Astrocyte (in vitro differentiated cells and primary cell): ENCODE measurements at places on chromosomes 2 and 18.

GRCh38 chr2:70670626-70671025 is 97.4 kb downstream of the ADD2 start:
- no peaks in the 10 kb centered on the region for H3K27me3 ChIP-seq
- DNase-seq, result no peak
- H3K4me3 ChIP-seq, result no peak overlapping the region

DNA sequence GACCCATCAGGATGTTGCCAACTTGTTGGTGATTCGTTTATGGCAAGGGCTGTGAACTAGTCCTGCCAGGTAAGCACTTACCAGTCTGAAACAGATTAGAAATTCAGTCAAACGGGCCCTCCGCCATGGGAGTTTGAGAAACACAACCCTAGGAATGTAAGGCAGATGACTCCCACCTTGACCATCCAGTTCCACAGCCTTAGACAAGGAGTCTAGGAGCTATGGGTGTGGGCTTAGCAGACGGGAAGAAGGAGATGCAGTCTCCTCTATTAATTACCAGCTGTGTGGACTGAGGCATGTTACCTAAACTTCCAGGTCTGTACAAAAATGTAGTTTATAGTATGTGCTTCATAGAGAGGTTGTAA is 319.4 kb upstream of the NCKAP5 start:
- DNase-seq, result no peak
- H3K27me3 ChIP-seq, result peaks cover 7% of the 10 kb centered on the region
- peaks cover 2% of the 10 kb centered on the region for H3K4me1 ChIP-seq
- no peak overlapping the region for H3K27ac ChIP-seq
- no peaks in the 10 kb centered on the region for H3K36me3 ChIP-seq

DNA sequence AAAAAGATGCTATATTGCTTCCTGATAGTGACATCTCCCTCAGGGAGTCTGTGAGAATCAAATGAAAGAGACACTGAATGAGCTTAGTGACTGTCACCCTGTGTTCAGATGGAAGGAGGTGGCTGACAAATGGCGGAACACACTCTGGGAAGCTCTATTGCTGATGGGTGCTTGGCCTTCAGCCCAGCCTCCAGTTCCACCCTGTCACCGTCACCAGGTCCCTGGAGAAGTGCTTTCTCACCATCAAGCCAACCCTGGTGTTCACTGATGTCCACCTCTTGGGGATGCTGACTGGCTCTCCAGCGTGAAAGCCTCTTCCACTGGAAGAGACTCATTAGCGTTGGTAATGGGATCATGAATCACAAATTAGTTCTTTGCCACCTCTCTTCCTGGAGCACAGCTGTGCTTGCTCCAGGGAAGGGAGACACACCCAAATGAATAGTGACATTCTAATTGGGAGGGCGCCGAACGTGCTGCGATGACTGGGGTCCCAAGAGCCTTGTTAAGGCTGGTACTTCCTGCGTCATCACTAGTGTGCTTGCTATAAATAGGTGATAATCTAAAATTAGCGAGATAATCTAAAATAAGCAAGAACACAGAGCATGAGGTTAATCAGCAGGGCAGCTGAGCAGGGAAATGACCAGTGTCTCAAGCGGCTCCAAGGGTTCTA is 154.0 kb downstream of the CLIP4 start:
- H3K4me1 ChIP-seq, result no peaks in the 10 kb centered on the region
- no peak overlapping the region for H3K27ac ChIP-seq
- no peaks in the 10 kb centered on the region for H3K36me3 ChIP-seq
- H3K4me3 ChIP-seq, result no peak overlapping the region

GRCh38 chr2:1837022-1837421 is 92.7 kb upstream of the PXDN start:
- DNase-seq, result no peak
- no peak overlapping the region for H3K4me3 ChIP-seq
- H3K36me3 ChIP-seq, result no peaks in the 10 kb centered on the region
- H3K4me1 ChIP-seq, result no peaks in the 10 kb centered on the region

GRCh38 chr2:168961450-168962229 is 60.5 kb downstream of the G6PC2 start:
- H3K4me3 ChIP-seq, result no peak overlapping the region
- H3K36me3 ChIP-seq, result no peaks in the 10 kb centered on the region
- DNase-seq, result peak; percentile 54
- H3K27me3 ChIP-seq, result no peaks in the 10 kb centered on the region

DNA sequence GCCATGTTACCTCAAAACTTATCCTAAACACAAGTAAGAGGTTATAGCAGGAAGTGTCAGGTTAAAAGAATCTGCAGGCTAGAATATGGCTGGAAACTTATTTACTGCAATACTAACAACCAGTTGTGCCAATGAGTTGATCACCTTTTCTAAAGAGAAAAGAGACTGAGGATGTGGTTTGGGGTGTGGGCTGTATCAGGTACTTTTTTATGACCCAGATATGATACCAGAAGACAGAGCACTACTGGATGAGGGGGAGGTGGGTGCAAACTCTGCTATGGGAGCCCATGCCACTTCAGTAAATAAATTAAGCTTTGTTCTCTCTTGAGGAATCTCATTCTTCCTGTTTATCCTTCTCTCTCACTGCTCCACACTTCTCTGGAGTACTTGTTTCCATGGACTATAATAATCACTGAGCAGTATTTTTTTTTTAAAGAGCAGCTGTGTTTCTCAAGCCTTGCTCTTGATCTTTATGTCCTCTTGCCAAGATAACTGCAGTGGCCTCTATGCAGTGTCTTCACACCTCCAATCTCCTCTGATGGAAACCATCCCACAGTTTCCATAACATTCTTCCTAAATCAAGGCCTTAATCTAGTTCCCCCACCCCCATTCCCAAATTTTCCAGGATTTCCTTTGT is 51.2 kb upstream of the NOSTRIN start:
- no peaks in the 10 kb centered on the region for H3K27me3 ChIP-seq
- H3K4me3 ChIP-seq, result no peak overlapping the region
- no peaks in the 10 kb centered on the region for H3K4me1 ChIP-seq
- H3K27ac ChIP-seq, result no peak overlapping the region

GRCh38 chr2:134498654-134499053 is 220.1 kb downstream of the TMEM163 start:
- no peaks in the 10 kb centered on the region for H3K36me3 ChIP-seq
- H3K4me1 ChIP-seq, result no peaks in the 10 kb centered on the region
- H3K27me3 ChIP-seq, result no peaks in the 10 kb centered on the region
- H3K4me3 ChIP-seq, result no peak overlapping the region
- DNase-seq, result no peak

DNA sequence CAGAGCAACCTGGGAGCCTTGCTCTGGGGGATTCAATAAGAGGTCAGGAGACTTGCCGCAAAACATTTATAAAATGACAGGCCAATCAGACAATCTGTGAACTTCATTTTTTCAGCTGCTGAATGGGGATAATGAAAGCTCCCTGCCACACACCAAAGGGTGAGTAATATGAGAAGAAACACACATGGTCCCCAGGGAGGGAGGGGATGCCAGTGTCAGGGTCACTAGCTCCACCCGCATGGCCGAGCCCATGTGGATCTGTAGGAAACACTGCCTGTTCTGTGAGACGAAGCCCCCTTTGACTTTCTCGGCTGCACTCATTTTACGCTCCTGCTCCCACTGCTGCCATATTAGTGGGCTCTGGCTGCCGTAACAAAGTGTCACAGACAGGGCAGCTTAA is 521.0 kb upstream of the RAB6C start:
- H3K4me3 ChIP-seq, result no peak overlapping the region
- no peak for DNase-seq
- no peaks in the 10 kb centered on the region for H3K4me1 ChIP-seq

DNA sequence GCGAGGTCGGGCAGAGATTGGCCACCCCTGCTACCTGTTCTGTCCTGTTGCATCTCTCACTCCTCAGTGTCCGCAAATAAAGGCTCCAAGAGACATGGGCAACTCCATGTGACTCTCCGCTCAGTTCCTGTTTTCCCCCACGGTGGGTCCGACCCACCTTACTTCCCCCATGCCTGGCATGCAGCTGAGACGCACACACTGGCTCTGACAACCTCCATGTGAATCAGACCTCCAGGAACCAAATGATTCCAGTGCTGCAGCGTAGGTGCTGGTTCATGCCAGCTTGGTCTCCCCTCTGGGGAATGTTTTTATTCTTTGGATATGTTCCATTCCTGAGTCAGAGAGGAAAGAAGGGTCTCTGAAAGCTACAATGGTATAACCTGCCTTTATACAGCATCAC is 221.5 kb downstream of the SH3RF3 start:
- H3K4me3 ChIP-seq, result no peak overlapping the region
- DNase-seq, result no peak
- peaks cover 16% of the 10 kb centered on the region for H3K4me1 ChIP-seq
- no peaks in the 10 kb centered on the region for H3K36me3 ChIP-seq

GRCh38 chr18:32772581-32773381 is at the start of gene KLHL14:
TSS of gene KLHL14 (minus strand) at chr18:32773023. CDS start at chr18:32770591, 2,432 bp downstream.
- no peaks in the 10 kb centered on the region for H3K36me3 ChIP-seq
- peaks cover 11% of the 10 kb centered on the region for H3K4me1 ChIP-seq

GRCh38 chr2:85839461-85839860 is 49.3 kb downstream of the ST3GAL5 start:
- no peak for DNase-seq
- H3K27ac ChIP-seq, result no peak overlapping the region
- H3K4me1 ChIP-seq, result no peaks in the 10 kb centered on the region
- no peaks in the 10 kb centered on the region for H3K27me3 ChIP-seq

DNA sequence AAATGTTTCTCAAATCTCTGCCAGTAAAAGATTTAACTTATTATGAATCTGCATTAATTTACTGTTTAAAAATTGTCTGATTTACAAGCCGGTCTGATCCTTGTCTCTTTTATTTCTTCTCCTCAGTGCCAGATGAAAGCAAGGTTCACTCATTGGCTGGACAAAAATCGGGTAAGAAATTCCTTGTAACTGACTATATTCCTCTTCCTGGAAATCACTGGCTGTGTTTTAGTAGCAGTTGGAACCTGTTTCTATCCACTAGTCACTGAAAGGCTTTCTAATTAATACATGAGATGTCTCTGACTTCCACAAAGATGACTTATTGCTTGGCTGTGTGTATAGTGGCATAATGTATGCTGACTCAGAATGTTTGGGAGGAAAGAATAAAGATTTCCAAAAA is 436.6 kb upstream of the NRP2 start:
- H3K27me3 ChIP-seq, result no peaks in the 10 kb centered on the region
- no peaks in the 10 kb centered on the region for H3K4me1 ChIP-seq
- no peaks in the 10 kb centered on the region for H3K36me3 ChIP-seq
- no peak overlapping the region for H3K4me3 ChIP-seq

- H3K27me3 ChIP-seq, result no peaks in the 10 kb centered on the region
- H3K4me3 ChIP-seq, result no peak overlapping the region
- DNase-seq, result no peak
- H3K4me1 ChIP-seq, result no peaks in the 10 kb centered on the region
- no peak overlapping the region for H3K27ac ChIP-seq
Measured at GRCh38 chr2:140234116-140234515, 1453.9 kb upstream of the NXPH2 start.

DNA sequence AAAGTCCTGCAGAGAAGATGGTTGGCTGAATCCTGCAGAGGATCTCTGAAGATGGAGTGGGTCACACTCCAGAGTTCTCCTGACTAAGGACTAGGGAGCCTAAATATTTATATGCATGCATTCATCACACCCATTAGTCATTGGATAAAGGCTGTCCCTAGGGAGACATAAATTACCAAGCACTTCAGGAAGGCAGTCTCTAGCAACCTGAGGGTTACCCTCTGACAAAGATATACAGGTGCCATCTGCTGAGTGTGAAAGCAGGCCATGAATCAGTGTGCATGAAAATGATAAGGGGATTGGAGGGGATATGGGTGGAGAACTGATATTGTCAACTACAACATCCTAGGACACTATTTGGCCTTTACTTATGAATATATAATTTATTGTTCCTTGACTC is 294.8 kb upstream of the DDX18 start:
- no peak overlapping the region for H3K27ac ChIP-seq
- no peak overlapping the region for H3K4me3 ChIP-seq
- no peak for DNase-seq
- H3K36me3 ChIP-seq, result no peaks in the 10 kb centered on the region
- H3K4me1 ChIP-seq, result no peaks in the 10 kb centered on the region

DNA sequence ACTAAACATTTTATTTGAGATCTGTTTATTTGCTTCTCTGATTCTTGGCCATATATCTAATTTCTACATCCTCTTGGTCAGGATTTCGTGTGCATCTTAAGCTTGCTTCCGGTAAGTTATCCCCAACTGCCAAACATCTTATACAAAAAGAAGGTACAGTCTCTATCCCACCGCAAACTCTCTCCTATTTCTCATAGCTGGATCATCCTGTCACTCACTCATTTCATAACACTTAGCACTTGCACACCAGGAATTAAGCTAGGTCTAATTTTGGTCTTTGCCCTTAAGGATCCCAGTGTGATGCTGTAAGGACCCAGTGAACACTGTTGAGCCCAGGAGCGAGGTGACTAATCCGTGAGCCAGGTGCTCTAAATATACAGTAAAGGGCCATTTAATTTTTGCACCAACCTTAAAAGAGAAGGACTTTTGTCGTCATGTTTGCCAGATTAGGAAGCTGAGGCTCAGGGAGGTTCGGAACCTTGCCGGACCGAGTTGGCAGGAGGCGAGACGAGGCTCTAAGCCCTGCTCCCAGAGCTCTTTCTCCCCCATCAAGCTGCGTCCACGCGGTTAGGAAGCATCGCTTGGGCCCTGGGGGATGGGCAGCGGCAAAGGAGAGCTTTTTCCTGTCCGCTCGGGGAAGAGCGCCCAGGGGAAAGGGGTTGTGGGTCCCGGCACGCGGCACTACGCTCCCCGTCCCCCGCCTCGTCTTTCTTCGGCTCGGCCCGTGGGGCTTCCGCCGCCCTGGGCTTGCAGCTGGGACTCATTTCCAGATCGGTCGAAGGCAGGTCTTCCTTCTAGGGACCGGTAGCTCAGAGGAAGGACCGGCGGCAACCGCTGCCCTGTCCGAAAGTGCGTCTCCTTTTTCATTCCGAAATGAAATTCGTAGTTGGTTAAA is 4.1 kb upstream of the ITPRIPL1 start:
- H3K27me3 ChIP-seq, result peaks cover 15% of the 10 kb centered on the region
- H3K27ac ChIP-seq, result no peak overlapping the region
- no peak for DNase-seq
- no peaks in the 10 kb centered on the region for H3K36me3 ChIP-seq

- DNase-seq, result no peak
- H3K4me1 ChIP-seq, result no peaks in the 10 kb centered on the region
- H3K27me3 ChIP-seq, result no peaks in the 10 kb centered on the region
- no peak overlapping the region for H3K27ac ChIP-seq
Measured at GRCh38 chr2:188134241-188134640, 157.4 kb upstream of the GULP1 start.

DNA sequence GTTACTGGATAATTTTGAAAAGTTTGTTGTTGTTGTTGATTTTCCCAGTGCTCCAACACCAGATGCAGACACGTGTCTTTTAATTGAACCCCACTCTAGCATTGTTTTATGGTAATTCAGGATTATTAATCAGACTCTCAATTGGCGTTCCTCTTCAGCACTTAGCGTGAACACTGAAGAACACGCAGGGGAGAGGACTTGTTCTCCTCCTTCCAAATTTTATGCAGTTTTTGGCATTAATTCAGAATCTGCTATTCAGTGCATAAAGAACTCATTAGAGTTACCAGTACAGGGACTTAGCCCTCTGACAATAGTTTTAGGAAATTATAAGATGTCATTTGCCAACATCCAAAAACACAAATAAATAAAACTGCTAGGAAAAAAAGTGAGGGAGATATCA is 75.5 kb downstream of the SNTG2 start:
- no peaks in the 10 kb centered on the region for H3K4me1 ChIP-seq
- H3K36me3 ChIP-seq, result no peaks in the 10 kb centered on the region
- H3K27ac ChIP-seq, result no peak overlapping the region
- no peak for DNase-seq
- no peaks in the 10 kb centered on the region for H3K27me3 ChIP-seq
- no peak overlapping the region for H3K4me3 ChIP-seq
